ENCODE measurements at places on chromosomes 3 and 15.

DNA sequence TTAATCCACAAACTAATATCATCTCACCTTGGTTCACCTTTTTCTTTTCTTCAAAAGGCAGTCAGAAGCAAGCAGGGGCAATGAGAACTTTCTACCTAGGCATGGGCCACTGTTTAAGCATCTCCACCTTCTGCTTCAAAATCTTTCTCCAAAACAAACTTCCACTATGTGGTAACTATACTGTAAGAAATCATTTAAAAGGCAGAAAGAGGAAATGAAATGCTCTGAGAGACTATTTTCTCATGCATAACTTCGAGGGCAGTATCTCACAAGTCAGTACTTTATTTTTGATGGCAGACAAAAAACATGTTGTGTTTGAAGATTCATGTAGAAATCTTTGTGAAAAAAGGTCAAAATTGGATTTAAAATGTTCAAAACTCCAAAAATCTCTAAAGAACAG, 419.7 kb downstream of the ZBTB20 start:
- no peak for DNase-seq

GRCh38 chr3:88219138-88219792, 69.5 kb downstream of the C3orf38 start:
- no peak for DNase-seq

- peak; percentile 10 for DNase-seq
These were observed 161.4 kb downstream of the WNT7A start for GRCh38 chr3:13718436-13718835.

- no peak for DNase-seq
These were observed 313.4 kb upstream of the STT3B start for GRCh38 chr3:31219131-31219843.

DNA sequence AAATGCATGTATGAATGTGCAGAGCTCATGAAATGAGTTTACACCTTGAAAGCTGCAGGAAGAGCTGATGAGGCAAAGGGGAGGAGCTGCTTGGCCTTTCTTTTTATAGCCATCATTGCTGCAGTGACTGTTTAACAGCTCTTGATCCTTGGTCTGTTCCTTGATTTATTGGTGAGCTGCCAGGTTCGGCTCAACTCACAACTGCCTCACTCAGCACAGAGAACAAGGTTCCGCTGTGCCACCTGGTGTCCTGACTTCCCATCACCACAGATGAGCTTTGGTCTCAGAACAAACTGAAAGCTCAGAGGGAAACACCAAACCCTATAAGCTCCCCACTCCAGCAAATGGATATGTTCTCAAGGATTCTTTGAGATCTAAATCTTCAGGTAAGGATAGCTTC, 626.1 kb downstream of the MAGI1 start:
- no peak for DNase-seq

DNA sequence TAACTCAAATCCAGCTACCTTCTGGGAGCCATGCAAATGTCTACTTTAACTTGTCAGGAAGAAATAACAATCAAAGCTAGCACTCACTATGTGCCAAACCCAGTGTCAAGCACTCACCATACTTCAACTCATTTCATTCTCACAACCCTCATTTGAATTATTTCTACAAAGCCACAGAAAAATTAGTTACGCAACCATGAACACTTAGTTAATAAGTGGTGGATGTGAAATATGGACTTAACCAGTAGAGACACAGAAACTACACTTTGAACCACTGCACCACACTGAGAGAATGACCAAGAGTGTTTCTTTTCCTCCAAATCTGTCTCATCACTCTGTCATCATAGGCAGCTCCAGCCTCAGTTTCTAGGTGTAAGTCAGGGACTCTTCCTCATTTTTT, 91.0 kb upstream of the MBNL1 start:
- DNase-seq: no peak

GRCh38 chr15:49290191-49290590, 120.1 kb downstream of the GALK2 start:
- no peak for DNase-seq

- DNase-seq: no peak
These were observed 143.6 kb downstream of the USP13 start for GRCh38 chr3:179796421-179796820.

GRCh38 chr15:60928210-60928609, 300.9 kb downstream of the RORA start:
- no peak for DNase-seq

DNA sequence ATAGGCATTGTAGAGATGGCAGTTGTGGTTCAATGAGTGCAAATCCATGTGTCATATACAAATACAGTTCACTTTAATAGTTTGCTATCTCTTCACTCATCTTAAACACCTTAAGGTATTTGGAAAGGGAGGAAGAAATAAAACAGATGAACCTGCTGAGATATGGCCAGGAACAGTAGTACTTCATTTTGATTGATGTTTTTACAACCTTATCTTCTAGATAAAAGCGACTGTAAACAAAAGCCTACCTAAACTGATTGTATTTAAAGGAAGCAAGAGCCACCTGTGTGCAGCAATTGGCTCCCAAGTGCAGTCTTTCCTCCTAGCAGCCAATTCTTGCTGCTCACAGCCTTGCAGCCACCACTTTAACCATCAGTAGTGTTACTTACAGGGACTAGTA, 217.7 kb downstream of the CDIN1 start:
- no peak for DNase-seq

DNA sequence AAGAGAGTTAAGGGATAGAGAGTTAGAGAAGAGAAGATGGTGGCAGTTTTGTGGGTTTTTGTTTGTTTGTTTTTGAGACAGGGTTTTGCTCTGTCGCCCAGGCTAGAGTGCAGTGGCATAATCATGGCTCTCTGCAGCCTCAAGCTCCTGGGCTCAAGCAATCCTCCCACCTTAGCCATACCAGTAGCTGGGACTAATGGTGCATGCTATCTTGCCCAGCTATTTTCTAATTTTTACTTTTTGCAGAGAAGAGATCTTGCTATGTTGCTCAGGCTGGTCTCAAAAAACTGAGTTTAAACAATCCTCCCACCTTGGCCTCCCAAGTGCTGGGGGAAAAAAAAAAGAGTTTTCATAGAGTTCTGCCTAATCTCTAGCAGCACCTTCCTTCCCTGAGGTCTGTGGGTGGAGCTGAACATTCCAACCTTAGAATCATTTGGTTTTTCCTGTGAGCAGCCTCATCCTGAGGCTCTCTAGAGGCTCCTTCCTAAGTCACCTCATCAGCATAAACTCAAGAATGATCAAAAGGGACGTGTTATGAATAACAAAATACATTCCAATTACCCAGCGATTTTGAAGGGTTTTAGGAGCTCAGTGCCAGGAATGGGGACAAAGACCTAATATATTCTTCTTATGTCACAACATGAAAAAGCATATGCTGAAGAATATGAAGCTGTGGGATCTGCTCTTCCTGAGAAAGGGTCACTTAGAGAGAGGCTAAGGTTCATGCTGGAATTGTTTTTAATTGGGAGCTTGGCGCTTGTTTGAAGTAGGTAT, 180.6 kb downstream of the LSAMP start:
- no peak for DNase-seq

DNA sequence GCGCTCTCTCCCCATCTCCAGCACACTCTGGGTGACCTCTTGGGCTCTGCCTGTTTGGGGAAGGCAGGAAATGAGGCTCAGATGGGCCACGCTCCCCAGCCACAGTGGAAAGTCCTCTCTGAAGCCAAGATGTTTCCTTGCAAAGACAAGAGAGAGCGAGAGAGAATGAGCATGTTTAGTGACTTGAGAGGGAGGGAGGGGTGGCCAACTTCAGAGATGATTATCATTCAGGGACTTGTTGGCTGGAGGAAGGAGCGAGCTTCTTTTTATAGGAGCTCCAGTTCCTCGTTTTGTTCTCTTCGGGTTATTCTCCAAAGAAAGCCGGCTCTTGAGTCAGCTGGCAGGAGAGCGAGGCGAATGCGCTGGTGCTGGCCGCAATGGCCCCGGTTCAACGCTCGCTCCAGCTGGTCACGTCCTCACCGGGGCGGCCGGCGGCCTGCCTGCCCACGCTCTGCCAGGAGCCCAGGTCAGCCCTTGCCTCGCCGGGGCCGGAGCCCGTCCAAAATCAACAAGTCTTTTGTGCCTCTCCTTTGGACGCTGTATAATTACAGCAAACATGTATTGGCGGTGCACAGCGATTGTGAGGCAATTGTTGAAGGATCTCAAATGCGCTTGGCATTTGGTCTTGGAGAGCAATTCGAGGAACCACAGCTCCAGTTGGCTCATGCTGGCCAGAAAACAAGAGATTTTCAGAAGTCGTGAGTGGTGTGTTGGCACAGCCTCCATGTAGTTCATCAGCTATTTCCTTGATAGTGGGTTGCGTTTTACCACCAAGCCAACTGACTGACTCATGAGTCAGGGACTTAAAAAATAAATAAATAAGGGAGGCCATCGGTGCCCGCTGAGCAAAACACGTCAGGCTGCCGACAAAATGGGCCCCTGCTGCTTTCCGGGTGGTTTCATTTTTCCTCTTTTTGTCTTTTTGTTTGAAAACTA, 288.6 kb downstream of the UACA start:
- DNase-seq: peak; percentile 33

- DNase-seq: no peak
These were observed 35.0 kb upstream of the NEDD4 start for GRCh38 chr15:56028430-56028829.

GRCh38 chr3:73228437-73228836, 167.0 kb downstream of the EBLN2 start:
- no peak for DNase-seq

GRCh38 chr3:46692566-46692990, 901 bp downstream of the ALS2CL start:
- no peak for DNase-seq

DNA sequence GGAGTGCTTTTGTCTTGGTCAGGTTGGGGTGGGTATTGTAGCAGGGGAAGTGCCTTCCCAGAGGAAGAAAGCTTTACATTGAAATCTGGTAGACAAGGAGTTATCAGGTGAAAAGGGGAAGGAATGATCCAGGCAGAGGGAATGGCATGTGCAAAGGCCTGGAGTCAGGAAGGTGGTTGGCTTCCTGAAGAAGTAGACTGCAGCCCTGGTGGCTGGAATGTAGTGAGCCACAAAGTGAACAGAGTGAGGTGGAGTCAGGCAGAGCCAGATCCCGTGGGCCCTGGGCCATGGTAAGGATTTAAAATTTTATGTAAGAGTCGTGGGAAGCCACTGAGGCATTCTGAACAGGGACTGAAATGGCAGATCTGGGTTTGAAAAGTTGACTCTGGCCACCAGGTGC, 58.3 kb downstream of the RAB11A start:
- DNase-seq: no peak

GRCh38 chr15:70083946-70084345, 13.8 kb downstream of the TLE3 start:
- DNase-seq: no peak

DNA sequence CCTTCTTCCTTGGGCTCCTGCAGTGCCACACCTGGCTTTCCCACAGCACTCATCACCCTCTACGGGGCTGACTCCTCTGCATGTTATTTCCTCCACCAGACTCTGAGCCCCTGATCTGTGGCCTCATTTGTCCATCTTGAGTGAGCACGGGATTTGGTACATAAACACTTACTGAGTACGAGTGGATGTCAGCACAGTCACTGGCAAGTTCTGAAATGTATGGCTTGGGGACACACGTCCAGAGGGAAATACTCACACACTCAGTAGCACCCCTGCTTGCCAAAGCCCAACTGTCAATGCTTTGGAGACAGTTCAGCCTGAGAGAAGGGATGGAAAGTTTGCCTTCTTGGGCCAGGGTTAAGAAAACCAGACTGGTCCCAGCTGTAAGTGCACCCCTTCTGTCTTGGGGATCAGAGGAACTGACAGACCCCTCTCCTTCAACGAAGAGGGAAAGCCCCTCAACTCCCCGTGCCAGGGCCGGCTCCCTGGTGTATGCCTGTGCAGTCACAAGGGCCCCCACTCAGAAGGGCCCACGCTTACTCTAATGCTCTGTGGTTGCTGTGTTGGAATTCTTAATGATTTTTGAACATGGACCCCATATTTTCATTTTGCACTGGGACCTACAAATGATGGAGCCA, 71.9 kb downstream of the UMPS start:
- DNase-seq: no peak

DNA sequence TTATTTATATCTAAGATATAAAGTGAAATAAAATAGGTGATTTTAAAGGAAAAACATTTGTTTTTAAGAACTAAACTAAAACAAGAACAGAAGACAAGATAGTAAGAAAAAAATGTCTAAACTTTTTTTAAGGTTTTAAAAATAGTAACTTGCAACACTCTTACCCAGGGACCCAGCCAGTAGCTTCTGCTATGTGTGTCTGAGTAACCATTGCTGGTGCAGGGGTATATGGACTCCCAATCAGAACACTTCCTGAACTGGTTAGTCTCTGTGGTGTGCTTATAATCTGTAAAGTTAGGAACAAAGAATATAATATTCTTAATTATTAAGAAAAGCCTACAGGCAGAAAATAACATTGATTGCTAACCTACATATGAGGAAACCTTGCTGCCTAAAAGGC, 118.4 kb downstream of the ATP1B3 start:
- DNase-seq: no peak

DNA sequence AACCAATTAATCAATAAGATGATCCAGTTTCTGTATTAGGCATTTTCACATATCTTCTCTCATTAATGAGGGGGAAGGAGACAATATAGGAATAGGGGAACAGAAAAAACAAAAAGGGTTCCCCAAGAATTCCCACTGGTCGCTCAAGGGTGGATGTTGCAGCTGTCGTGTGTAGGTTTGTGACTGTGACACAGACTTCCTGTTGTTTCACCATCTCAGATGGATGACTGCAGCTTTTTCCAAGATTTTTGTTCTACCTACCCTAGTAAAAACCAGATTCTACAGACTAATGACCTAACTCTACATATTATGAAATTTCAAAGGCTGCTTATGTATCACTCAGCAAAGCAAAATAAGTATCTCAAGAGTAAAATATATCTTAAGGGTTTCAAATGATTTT, 73.7 kb upstream of the MB21D2 start:
- no peak for DNase-seq

DNA sequence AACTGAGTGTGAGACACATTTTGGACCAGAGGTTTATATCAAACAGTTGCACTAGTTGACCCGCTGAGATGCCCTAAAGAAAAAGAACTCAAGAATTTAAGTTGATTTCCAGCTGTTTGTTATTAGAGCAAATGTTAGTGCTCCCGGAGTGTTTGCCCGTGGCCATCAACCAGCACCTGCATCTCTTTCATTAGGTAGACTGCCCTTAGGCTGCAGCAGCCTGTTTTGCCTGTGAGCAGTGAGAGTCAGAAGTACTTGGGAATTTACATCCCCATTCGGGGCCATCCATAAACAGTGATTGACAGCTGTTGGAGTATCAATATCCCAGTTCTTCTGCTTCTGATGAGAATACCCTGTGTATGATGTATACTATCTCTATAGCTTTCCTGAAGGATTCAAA, 492.6 kb downstream of the RBMS3 start:
- DNase-seq: no peak

GRCh38 chr15:83694015-83694414, 40.1 kb downstream of the ADAMTSL3 start:
- DNase-seq: no peak

GRCh38 chr3:129439226-129439816, 427 bp downstream of the MBD4 start:
- no peak for DNase-seq

DNA sequence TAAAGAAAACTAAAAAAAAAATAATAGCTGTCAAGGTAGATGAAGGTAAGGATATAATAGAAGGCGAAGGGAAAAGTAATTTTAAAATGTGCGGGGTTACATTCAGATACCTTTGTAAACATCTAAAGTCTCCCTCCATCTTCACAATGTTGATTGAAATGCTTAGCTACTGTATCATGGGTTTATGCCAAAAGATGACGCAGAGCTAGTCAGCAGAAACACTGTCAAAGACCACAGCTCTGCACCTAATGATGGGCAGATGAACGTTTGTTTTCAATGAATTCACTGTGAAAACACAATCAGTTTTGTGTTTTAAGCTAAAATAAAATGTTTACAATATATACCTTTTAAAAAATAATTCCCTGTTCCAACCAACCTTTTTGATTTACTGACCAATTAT, 61.2 kb downstream of the RFTN1 start:
- no peak for DNase-seq

All from activated T-cell treated with anti-CD3 and anti-CD28 coated beads, Interleukin-2, amount 50 U/mL, for 1 hour (primary cell).